ENCODE measurements at places on chromosomes 16 and 17.
A peak's percentile ranks its signal among the peaks of the same experiment; 100 is the strongest.

DNA sequence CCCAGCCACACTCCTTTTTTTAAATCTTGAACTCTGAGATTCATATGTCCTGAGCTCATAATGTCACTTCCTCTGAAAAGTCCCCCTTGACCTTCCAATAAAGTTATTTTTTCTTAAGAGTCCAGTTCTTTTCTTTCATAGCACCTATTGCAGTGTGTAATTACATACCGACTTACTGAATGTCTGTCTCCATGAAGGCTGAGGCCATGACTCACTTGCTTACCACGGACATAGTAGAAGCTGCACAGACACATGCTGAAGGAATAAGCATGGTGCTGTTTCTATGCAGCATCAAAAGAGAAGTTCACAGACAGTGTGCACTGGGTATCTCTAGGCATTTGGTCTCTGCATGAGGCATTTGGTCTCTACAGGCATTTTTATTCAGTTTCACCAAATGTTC lies 77.2 kb downstream of the C17orf67 start:
- DNase-seq, result no peak

GRCh38 chr16:68752602-68753001 lies 15.5 kb downstream of the CDH1 start:
- peak; percentile 30 for DNase-seq

DNA sequence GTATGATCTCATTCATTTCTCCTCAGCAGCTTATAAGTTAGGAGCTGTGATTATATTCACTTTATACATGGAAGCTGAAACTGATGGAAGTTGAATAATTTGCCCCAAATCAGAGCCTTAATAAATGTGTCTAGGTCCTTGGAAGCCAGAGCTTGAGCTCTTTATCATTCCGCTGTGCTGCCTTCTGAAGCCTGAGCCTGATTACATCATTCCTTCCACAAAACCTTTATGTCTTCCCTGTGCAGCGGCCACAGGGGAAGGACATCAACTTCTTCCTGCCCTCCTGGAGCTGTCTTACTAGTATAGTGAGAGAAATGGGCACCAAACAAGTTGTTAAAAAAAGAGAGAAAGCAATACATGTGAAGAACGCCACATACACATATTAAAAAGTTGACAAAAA lies 6.8 kb downstream of the TNRC6C start:
- no peak for DNase-seq

DNA sequence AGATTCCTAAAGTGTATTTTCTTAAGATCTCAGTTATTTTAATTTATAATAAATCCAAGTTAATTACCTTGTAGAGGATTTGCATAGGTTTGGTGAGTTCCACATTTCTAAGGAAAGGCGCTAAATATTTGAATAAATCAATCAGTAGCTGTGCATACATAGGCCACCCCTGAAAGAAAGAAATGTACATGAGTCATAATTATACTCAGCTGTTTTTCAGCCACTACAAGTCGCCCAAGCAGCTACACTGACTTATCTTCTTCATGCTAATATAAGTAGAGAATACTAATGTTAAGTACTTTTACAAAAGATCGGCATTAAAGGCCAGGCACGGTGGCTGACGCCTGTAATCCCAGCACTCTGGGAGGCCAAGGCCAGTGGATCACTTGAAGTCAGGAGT lies 14.9 kb downstream of the SETD6 start:
- no peak for DNase-seq

GRCh38 chr17:1298606-1299005 lies 19.1 kb downstream of the TRARG1 start:
- peak; percentile 19 for DNase-seq

- DNase-seq, result no peak
Observed at GRCh38 chr17:48719642-48720265, 2.6 kb downstream of the PRAC1 start.

DNA sequence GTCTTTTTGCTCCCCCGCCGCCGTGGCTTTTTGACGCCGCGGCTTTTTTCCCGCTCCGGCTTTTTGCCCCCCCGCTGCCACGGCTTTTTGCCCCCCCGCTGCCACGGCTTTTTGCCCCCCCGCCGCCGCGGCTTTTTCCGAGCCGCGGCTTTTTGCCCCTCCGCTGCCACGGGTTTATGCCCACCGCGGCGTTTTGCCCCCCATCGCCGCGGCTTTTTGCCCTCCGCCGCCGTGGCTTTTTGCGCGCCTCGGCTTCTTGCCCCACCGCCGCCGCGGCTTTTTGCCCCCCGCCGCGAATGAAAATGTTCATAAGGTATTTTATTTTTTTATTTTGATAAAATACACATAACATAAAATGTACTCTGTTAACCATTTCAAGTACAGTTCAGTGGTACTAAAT lies 527.2 kb upstream of the WSB1 start:
- DNase-seq, result no peak

- no peak for DNase-seq
Observed at GRCh38 chr17:38460716-38461630, 32.7 kb downstream of the ARHGAP23 start.

- no peak for DNase-seq
Observed at GRCh38 chr17:46848534-46848933, 2.8 kb upstream of the WNT9B start.

GRCh38 chr16:61555718-61556441 lies 480.4 kb downstream of the CDH8 start:
- no peak for DNase-seq

- no peak for DNase-seq
Observed at GRCh38 chr16:12417815-12418211, 385.9 kb downstream of the CPPED1 start.

DNA sequence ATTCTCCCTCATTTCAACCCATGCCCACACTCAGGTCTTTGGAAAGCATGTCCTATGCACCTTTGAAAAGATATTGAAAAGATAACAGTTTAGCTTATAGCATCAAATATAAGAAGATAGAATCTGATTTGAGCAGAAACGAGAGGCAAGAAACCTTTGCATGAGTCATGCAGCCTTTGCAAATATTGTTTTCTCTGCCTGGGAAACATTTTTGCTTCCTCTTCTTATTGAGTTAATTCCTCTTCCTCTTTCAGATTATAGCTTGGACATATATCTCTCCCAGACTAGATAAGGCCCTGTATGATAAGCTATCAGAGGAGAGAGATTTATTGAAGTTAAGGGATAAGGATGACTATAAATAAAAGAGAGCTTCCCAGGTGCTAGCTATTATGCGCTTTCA lies 46.1 kb upstream of the KCNJ2 start:
- no peak for DNase-seq

- DNase-seq, result no peak
Observed at GRCh38 chr16:70753694-70754325, 47.1 kb downstream of the VAC14 start.

GRCh38 chr16:79328402-79329165 lies 272.0 kb downstream of the MAF start:
- DNase-seq, result no peak

DNA sequence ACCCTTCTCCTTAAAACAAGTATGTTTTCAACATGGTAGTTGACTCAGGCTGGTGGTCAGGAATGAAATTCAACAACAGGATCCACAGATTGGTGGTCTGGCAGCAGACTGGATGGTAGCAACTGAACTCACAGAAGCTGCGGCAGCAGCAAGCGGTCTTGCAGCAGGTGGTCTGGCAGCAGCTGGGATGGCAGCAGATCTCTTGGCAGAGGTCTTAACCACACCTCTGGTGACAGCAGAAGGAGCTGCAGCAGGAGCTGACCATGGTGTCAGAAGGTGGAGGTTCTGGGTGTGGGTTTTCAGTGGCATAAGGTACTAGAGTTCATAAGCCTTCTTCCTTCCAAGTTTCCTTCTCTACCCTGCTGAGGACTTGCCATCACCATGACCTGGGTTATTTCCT lies 2.2 kb upstream of the KRTAP4-1 start:
- no peak for DNase-seq

DNA sequence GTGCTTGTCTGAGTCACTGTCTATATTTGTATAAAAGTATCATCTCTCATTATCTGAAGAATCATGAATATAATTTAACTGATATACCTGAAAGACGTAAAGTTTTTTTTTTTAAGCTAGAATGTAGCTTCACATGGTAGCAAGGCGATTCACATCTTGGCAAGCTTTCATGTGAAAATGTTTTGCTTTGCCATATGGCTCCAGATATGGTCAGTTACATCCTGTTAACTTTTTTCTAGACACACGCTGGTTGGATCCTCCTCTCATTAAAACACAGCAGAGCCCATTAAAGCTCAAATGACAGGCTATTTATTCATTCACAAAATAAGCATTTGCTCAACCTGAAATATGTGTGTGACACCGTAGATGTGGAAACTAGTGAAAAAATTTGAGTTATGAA lies 412.8 kb downstream of the KIF2B start:
- DNase-seq, result no peak

DNA sequence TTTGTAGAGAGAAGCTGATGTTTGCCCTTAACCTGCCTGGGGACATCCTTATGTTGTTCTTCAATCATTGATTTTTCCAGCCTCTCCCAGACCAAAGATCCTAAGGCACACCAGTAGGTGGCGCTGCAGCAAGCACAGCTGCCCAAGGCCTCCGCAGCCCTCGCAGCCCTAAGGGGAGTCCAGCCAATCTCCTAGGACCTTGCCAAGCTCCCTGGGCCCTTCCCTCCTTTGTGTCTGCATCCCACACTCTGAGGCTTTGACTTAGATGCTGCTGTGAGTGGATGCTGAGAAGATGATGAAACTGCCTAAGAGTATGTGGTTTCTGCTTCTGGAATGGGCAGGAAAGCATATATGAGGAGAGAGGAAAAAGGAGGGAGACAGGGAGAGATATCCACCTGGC lies 47.1 kb downstream of the SPACA3 start:
- DNase-seq, result no peak

DNA sequence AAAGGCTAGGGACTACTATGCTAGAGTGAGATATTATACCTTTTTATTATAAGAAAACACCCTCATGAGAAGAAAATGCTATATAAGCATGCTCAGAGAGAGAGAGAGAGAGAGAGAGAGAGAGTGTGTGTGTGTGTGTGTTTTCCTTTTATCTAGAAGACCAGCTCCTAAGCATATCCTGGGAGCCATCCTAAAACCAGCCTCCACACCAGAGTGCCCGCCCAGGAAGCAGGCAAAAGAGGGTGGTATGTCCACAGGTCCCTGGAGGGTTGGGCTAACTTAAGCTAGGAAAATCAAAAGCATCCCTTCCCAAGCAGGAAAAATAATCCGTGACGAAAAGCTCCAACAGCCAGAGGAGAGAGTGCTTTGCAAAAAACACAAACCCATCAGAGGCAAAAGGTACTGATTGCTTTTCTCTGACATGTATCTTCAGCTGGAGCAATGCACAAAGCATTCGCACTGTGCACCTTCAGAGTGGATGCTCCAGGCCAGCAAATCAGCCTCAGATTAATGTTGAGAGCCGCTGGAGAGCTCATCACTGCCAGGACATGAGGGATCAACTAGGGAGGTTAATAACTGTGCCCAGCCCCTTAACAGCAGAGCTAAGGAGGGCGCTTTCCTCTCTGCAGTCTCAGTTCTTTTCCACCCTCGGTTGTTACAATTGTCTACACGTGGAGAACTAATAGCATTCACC lies 125.1 kb downstream of the SLC39A11 start:
- no peak for DNase-seq

DNA sequence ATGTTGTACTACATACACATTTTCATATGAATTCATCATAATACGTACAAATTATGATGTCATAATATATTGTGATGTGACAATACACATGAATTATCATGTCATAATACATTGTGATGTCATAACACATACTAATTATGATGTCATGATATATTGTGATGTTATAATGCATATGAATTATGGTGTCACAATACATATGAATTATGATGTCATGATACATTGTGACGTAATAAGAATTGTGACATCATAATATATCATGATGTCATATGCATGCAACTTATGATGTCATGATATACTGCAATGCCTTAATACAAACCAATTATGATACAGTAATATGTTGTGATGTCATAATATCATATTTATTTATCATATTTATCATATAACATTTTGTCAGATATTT lies 2074.3 kb downstream of the TP53TG3F start:
- no peak for DNase-seq

- DNase-seq, result no peak
Observed at GRCh38 chr17:18229254-18229653, 3.8 kb downstream of the LLGL1 start.

GRCh38 chr16:17002565-17002964 lies 468.2 kb downstream of the XYLT1 start:
- no peak for DNase-seq

DNA sequence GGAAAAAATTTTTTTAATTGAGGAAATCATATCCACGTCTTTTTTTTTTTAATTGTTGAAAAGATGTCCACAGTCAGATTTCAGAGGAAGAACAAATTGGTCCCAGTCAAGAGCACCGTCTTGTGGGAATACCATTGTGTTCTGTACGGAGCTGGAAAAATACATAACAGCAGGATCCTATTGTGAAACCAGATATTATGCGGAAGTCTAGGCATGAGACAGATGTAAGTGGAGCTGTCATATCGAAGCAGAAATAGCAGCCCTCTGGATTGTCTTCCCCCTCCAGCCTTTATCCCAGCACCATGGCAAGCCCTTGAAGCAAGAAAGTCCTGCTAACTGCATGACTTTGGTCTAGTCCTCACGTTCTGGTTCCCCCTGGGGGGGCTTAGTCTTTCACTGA lies 391.6 kb upstream of the ASIC2 start:
- DNase-seq, result no peak

DNA sequence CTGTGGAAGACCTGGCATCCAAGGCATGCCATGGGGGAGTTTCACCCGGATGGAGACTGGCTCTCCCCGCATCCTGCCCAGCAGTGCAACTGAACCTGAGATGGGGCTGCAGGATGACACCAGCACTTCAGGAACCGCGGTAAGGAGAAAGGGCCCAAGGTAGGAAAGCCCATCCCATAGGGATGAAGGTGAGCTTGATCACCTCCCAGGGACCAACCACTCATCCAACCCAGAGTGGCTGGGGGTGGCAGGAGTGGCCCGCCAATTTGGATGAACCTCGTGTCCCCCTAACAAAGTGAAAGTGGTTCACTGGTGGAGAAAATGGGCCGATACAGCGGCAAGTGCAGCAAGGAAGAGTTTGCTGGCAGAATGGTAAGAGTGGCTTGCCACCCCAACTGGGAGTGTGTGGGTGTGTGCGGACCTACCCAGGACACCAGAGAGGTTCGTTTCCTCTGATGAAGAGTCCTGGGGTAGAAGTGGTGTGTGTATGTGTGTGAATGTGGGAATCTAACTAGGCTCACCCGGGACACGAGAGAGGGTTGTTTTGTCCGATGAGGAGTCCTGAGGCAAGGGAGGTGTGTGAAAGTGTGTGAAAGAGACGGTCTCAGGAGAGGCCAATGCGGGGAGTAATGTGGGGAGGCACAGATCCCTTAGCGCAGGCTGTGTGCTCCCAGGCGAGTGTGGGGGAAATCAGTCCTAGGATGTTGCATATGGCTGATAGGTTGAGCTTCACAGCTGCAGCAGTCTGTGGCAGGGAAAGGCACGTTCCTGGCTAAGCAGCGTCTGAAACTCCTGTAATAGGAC lies 22.6 kb downstream of the ACSM1 start:
- DNase-seq, result no peak

GRCh38 chr17:78316115-78316866 lies 43.6 kb downstream of the SOCS3 start:
- DNase-seq, result no peak

GRCh38 chr16:58421529-58421928 lies 29.3 kb downstream of the GINS3 start:
- no peak for DNase-seq

GRCh38 chr17:17352836-17353624 lies 49.9 kb downstream of the NT5M start:
- no peak for DNase-seq

Data from stimulated activated naive CD4-positive, alpha-beta T cell treated with Interleukin-2 at 50 U/mL for 16 hours (primary cell).